ENCODE measurements at places on chromosomes 3 and 15.

DNA sequence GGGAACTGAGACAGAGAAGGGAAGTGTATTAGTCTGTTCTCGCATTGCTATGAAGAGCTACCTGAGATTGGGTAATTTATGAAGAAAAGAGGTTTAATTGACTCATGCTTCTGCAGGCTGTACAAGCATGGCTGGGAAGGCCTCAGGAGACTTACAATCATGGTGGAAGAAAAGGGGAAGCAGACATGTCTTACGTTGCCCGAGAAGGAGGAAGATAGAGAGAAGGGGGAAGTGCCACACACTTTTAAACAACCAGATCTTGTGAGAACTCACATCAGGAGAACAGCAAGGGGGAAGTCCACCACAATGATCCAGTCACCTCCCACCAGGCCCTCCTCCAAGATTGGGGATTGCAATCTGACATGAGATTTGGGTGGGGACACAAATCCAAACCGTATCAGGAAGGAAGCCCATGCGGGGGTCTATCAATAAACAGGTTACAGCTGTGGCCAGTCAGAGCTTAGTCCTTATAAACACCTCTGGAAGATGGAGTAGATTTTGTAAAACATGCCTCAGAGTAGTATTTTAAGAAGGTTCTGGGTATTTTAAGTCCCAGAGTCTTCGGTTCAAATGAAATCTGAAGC lies 153.9 kb downstream of the GHSR start:
- DNase-seq = no peak

DNA sequence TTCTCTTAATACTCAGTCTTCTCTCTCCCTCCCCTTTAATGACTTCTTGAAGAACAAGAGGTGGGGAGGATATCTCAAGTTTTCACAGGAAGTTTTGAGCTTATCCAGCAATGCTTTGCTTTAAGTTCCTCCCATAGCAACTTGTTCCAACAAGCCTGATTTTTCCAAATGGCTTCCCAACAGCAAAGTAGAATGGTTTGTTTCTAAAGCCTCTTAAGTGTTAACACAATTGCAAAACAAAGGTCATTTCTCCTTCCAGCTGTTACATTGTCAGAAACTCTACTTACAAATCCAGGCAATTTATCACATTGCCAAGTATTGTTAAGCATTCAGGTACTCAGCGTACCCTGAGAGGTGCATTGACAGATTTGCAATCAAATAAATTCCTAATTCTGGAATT lies 6.8 kb upstream of the ZNF770 start:
- DNase-seq = no peak

GRCh38 chr15:66788024-66788423 lies 86.0 kb downstream of the SMAD6 start:
- DNase-seq = no peak

DNA sequence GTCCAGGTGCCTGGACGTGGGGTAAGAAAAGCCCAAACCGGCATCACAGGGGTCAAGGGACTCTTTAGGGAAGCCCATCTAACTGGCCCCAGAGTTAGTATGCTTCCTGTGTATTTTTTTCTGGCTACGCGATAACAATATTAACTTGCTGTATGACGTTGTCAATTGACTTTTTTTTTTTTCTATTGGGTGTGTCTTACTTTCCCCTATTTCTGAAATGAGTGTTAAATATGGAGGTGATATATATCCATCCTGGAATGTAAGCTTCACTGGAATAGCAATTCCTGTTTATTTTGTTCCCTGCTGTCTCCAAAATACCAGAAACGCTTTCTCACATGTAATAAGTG lies 598 bp upstream of the GMNC start:
- DNase-seq = no peak

DNA sequence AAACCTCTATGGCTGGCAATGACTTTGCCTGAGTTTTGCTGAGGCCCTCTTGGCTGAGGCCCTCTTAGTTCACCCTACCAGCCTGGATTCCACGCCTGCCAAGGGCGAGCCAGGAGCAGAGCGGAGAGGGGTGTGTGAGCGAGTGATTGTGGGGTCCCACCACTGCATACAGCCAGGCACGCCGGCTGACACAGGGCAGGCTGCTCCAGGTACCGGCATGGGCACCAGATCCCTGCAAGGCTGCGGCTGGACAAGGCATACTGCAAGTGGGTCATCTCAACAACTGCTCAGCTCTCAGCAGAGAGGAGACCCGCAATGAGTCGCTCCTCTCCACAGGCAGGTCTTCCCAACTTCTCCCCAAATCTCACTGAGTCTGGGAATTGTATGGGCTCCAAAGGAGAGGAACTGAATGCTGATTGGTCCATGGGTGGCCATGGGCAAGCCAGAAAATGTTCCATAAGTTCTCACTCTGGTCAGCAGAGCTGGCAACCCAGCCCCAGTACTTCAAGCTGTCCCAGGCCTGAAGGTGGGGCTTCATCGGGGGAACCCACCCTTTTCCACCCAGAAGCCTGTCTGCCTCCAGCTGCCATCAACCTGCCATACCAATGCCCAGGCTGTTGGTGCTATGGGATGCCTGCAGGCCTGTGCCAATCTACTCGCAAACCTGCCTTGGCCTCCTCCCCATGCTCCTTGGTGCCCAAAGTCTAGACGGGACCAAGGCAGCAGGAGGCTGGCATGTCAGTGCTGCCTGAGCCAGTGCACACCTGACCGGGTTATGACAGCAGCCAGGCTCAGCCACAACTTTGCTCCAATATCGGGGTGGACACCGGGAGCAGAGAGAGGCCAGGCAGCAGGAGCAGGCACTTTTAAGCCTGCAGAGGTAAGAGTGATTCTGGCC lies 1273.6 kb upstream of the GBE1 start:
- no peak for DNase-seq

- no peak for DNase-seq
These were observed 7.4 kb upstream of the HGD start for GRCh38 chr3:120689395-120689794.

DNA sequence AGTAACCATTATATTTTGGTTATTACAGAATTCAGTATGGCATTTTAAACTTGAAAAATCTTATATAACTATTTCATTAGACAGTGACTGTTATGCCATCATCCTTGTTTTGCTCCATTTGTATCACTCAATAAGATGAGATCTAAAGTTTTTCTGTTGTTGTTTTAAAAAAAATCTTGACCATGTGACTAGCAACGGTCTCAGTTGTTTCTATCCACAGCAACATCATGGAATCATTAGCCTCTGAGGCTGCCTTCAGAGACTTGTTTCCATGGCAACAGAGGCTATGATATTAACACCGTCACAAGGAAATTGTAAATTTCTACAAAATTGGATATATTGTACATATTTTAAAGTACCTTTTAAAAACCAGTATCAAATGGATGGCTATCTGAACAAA lies 129.8 kb downstream of the DLG1 start:
- DNase-seq = no peak

DNA sequence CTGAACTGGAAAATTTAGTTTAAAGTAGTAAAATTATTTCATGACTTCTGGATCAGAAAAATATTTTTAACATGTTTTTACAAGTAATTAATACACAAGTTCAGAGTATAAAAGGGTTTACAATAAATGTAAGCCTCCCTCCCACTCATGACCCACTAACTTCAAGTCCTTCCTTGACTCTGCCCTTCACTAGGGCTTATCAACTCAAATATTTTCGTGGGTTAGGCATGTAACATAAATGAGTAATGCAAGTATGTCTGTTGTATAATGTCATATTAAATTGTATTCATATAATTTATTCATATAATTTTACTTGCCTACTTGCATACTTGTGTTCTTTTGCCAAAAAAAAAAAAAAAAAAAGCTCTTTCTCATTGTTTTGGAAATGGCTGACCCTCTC lies 3.4 kb upstream of the OPA1 start:
- DNase-seq = no peak

GRCh38 chr3:15936312-15936711 lies 138.5 kb upstream of the ANKRD28 start:
- no peak for DNase-seq

DNA sequence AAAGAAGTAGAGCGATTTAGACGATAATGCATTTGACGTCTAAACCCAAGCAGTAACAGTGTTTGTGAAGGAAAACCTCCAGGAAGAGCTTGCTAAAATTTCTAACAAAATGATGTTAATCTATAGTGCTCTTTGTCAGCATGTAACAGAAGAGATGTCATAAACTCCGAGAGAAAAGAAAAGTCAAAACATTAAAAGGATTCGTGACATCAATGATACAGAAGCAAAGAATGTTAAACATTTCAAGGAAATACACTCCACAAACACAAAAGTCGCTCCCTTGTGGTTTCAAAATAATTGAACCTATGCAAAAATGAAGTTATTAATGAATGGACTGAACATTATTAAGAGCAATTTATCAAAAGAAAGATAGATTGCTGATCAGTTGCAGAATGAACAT lies 27.9 kb downstream of the AADAC start:
- no peak for DNase-seq

DNA sequence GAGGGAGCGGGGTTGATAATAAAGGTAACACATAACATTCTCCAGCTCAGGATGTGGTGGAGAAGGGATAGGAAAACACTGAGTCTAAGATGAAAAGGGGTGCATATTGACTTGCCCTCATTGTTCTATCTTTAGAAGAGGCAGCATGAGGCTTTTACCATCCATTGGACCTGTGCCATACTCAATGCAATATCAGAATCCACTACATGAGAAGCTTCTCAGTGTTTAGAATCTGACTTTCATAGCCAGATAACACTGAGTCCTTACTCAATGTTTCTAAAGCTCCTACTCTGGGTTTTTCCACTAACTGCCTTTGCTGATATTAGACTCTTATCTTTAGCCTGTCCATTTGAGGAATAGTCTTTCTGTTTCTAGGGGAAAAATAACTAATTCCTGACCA lies 24.3 kb upstream of the GADL1 start:
- DNase-seq = no peak

DNA sequence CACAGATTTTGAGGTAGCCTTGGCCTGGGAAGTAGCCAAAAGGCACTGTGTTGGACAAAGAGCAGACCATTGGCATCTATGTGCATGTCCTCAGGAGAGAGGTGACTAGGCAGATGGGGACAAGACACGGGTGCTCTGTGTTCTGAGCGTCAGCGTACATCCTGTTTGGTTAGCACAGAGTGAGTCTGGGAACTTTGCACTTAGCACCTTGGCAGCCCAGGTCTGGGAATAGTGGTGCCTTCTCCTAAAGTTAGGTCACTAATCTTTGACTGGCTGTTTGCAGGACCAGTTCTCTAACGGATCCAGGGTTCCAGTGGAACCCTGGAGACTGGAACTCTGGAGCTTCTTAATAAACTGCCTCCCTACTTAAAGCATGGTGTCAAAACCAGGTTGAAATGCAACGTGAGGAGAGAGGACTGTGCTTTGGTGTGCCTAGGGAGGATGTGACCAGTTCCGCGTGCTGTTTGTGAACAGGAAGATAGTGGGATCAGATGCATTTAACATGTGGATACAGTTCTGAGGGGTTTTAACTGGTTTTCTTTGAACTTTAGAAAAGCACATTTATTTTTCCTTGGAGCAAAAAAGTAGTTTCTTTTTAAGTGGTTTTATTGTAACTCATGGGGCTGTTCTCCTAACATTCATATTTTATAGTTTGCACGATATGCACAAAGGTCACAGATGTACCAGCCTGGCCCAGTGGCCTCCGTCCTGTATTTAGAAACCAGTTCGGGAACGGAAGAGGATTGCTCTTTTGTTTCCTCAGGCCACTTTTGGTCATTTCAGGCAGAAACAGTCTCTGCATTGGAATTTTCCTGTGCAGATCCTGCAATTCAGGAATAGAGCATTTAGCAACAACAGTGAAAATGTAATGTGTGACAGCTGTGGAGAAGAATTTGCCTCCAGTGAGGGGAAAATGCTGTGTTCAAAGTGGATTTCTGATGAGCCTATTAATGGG lies 48.8 kb downstream of the ABHD2 start:
- no peak for DNase-seq

- no peak for DNase-seq
These were observed 34.0 kb upstream of the CCDC174 start for GRCh38 chr3:14617508-14618023.

DNA sequence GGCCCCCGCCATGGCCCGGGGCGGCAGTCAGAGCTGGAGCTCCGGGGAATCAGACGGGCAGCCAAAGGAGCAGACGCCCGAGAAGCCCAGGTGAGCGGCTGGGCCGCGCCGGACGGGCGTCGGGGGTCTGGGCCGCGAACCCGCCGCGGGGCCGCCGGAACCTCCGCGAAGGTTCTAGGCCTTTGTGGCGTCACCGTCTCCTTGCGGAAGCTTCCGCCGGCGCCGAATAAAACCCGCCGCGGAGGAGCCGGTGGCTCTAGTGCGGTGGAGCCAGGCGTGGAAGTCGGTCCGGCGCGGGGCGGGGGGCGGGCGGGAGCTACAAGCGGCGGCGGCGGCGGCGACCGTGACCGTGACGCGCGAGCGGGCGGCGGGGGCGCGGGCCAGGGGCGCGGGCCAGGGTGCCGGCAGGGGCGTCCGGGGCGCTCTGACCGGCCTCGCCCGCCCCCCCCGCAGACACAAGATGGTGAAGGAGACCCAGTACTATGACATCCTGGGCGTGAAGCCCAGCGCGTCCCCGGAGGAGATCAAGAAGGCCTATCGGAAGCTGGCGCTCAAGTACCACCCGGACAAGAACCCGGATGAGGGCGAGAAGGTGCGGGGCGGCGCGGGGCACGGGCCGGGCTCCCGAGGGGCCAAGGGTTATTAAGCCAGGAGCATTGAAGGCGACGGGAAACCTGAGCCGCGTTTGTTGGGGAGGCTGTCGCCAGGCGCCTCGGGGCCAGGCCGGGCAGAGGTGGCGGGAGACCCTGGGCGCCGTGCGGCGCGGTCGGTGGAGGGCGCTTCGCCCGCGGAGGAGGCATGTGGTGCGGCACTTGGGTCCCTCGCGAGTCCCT lies at the start of gene DNAJA4:
DNAJA4 (plus strand) TSS at position 259 of the 833 bp plus-strand sequence; CDS start at position 461, 202 bp downstream.
- DNase-seq = peak; percentile 54

GRCh38 chr3:62500556-62501288 lies 127.4 kb upstream of the FEZF2 start:
- DNase-seq = no peak

- DNase-seq = no peak
These were observed 299.8 kb upstream of the GPR149 start for GRCh38 chr3:154729741-154730140.

- no peak for DNase-seq
These were observed 28.8 kb downstream of the ATG7 start for GRCh38 chr3:11300970-11301369.

DNA sequence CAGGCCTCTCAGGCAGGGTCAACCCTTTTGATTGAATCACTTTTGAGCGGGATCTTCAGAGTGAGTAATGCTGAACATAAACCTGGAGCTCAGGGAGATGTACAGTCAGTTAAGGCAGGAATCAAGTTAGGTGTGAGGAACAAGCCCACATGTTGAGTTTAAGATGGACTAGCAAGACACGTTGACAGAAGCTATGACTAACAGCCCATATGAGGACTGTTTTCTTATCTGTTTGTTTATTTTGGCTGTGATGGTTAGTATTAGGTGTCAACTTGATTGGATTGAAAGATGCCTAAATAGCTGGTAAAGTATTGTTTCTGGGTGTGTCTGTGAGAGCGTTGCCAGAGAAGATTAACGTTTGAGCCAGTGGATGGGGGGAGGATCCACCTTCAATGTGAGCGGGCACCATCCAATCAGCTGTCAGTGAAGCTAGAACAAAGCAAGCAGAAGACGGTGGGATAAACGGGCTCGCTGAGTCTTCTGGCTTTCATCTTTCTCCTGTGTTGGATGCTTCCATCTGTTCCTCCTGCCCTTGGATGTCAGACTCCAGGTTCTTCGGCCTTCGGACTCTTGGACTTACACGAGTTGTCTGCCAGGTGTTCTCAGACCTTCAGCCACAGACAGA lies 232.3 kb upstream of the STAC start:
- no peak for DNase-seq
